ENCODE measurements at places on chromosomes 3 and 15.
A peak's percentile ranks its signal among the peaks of the same experiment; 100 is the strongest.

DNA sequence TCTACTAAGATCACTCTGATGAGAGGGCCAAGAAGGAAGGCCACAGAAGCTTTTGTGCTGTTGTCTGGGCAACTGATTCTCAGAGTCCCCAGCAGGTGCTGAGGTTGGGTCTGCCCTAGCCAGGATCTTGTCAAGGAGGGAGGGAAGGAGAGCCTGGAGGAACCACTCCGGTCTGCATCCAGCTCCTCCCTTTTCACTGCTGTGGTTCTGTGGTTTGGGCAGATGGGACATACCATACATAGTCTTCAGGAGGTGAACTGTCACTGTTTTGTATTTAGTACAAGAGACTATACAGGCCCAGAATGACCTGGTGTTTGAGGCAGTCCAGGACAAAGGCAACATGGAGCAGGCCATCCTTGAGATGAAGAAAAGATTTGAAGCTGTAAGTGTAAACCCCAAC, 21.9 kb downstream of the C3orf62 start:
- no peak for DNase-seq

- DNase-seq: no peak
Measured at GRCh38 chr3:39183211-39184080, 8.9 kb downstream of the XIRP1 start.

- peak; percentile 52 for DNase-seq
Measured at GRCh38 chr15:84783493-84784251, 33.5 kb upstream of the ALPK3 start.

DNA sequence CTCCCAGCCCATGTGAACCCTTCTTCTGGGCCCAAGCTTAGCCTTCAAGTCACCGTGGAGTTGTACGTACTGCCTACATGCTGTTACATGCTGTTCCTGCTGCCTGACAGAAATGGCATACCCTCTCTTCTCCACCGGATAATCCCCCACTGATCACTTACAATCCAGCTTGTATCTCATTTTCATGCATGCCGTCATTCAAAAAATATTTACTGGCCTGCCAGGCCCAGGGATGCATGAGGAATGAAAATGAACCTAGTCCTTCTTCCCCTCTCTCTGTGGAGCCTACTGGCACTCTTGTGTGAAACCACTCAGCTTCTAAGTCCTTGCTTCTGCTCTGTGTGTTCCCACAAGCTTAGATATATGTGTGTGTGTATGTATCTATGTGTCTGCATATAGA, 60.6 kb downstream of the WNT5A start:
- no peak for DNase-seq

- DNase-seq: no peak
Measured at GRCh38 chr15:61839546-61839945, 220.7 kb downstream of the VPS13C start.

- DNase-seq: no peak
Measured at GRCh38 chr3:30124435-30125370, 481.7 kb upstream of the TGFBR2 start.

- DNase-seq: no peak
Measured at GRCh38 chr3:171846597-171846996, 3.4 kb downstream of the TMEM212 start.

GRCh38 chr3:156252656-156253055, 132.3 kb downstream of the KCNAB1 start:
- no peak for DNase-seq
